CD4-positive, CD25-positive, alpha-beta regulatory T cell (primary cell): ENCODE measurements at places on chromosomes 5 and 9. TPM values are rescaled to one million over a fixed set of nuclear protein-coding genes. Genes with fewer than 3 reads are reported as not detected.

DNA sequence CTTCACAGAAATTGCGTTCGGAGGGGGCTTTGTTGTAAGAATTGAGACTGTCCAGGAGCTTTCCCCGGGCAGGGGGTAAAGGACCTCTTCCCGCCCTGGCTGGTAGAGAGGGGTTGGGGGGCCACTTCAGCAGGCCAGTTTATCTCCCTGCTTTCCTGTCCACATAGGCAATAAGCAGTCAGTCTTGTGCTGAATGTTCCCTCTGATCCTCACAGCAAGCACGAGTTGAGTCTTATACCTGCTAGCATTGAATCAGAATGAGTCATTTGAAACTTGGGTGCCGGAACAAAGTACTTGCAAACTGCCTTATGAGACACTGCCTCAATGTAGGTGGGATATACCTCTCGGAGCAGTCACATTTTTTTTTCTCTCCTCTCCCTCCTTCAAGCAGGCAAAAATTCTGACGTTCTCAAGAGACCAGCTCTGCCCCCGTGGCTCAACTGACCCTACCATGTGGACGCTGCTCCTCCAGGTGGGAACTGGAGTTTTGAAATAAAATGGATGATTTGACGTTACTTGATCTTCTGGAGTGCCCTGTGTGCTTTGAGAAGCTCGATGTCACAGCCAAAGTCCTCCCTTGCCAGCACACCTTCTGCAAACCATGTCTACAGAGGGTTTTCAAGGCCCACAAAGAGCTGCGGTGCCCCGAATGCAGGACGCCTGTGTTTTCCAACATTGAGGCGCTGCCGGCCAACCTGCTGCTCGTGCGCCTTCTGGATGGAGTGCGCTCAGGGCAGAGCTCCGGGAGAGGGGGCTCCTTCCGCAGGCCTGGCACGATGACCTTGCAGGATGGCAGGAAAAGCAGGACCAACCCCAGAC, 1.3 kb downstream of the SH3RF2 start:
- H3K4me1 ChIP-seq, result peaks cover 29% of the 10 kb centered on the region
- peak; percentile 34 for DNase-seq
- H3K27me3 ChIP-seq, result peaks cover 3% of the 10 kb centered on the region
- H3K4me3 ChIP-seq, result peak overlapping the region; percentile 75
- H3K27ac ChIP-seq, result no peak overlapping the region

- H3K27ac ChIP-seq, result no peak overlapping the region
- no peaks in the 10 kb centered on the region for H3K27me3 ChIP-seq
- no peaks in the 10 kb centered on the region for H3K36me3 ChIP-seq
- H3K4me3 ChIP-seq, result no peak overlapping the region
- no peaks in the 10 kb centered on the region for H3K4me1 ChIP-seq
These were observed 202.0 kb upstream of the HAPLN1 start for GRCh38 chr5:83922699-83923098.

DNA sequence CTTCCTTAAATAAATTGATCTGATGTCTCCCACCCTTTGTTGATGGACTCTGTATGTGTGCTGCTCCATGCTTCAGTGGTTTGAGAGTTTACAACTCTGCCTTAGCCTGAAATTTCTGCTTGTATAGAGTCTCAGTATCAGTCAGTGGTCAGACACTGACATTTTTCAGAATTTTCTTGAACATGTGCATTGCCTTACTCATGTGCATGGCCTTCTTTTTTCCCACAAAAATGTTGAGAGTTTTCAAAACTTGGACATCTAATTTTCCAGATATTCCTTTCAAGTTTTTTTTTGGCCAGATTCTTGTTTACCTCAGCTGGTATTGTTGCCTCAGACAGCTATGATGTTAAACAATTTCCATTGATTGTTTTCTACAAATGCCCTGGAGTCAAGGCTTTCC, 427.1 kb upstream of the CHD1 start:
- no peak overlapping the region for H3K4me3 ChIP-seq
- DNase-seq, result no peak
- H3K27me3 ChIP-seq, result no peaks in the 10 kb centered on the region
- H3K4me1 ChIP-seq, result no peaks in the 10 kb centered on the region
- no peaks in the 10 kb centered on the region for H3K36me3 ChIP-seq

DNA sequence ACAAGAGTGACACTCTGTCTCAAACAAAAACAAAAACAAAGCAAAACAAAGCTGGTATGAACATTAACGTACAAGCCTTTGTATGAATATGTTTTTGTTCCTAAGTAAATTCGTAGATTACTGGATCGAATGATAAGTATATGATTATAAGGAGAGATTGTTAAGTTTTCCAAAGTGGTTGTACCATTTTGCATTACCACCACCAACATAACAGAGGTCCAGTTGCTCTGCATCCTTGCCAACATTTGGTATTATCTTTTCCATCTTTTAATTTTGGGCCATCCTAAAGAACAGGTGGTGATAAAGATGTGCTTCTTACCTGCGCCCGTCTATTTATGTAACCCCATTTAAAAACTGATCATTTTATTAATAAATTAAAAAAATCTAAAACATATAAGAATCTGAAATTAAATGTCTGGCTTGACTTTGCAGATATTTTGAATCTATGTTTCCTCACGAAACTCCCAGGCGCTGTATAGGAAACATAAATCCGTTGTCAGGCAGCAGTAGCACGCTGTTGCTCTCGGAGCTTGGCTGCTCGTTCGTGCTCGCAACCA, 593 bp upstream of the NAA35 start:
- H3K27ac ChIP-seq, result peak overlapping the region; percentile 94
- H3K36me3 ChIP-seq, result peaks cover 12% of the 10 kb centered on the region
- no peaks in the 10 kb centered on the region for H3K27me3 ChIP-seq
- no peak for DNase-seq
- H3K4me3 ChIP-seq, result peak overlapping the region; percentile 87
- H3K4me1 ChIP-seq, result peaks cover 31% of the 10 kb centered on the region

GRCh38 chr9:129141066-129142041, 30.1 kb downstream of the PTPA start:
- peak overlapping the region; percentile 41 for H3K4me3 ChIP-seq
- H3K36me3 ChIP-seq, result peaks cover 20% of the 10 kb centered on the region
- peak; percentile 22 for DNase-seq
- H3K27me3 ChIP-seq, result no peaks in the 10 kb centered on the region
- H3K4me1 ChIP-seq, result peaks cover 36% of the 10 kb centered on the region

DNA sequence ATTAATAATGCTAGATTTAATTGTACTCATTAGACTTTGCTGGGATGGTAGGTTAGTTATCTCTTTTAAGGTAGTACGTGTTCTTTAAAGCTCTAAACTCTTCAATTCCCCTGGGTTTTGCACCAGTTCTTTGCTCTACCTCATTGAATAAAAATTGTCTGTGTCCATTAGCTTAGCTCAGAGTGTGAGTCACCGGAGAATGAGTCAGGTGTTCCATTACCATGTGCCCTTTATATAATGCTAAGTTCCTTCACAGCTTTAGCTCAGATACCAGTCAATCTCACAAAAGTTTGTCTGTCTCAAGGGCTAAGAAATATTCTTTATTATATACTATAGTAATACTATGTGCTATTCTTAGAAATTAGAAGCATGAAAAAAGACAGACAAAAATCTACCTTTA, 339.4 kb downstream of the PRELID2 start:
- no peak overlapping the region for H3K4me3 ChIP-seq
- H3K36me3 ChIP-seq, result no peaks in the 10 kb centered on the region
- no peaks in the 10 kb centered on the region for H3K4me1 ChIP-seq
- no peak overlapping the region for H3K27ac ChIP-seq

- H3K4me3 ChIP-seq, result no peak overlapping the region
- no peaks in the 10 kb centered on the region for H3K36me3 ChIP-seq
- no peak overlapping the region for H3K27ac ChIP-seq
These were observed 25.3 kb upstream of the SLC1A1 start for GRCh38 chr9:4464911-4465513.

DNA sequence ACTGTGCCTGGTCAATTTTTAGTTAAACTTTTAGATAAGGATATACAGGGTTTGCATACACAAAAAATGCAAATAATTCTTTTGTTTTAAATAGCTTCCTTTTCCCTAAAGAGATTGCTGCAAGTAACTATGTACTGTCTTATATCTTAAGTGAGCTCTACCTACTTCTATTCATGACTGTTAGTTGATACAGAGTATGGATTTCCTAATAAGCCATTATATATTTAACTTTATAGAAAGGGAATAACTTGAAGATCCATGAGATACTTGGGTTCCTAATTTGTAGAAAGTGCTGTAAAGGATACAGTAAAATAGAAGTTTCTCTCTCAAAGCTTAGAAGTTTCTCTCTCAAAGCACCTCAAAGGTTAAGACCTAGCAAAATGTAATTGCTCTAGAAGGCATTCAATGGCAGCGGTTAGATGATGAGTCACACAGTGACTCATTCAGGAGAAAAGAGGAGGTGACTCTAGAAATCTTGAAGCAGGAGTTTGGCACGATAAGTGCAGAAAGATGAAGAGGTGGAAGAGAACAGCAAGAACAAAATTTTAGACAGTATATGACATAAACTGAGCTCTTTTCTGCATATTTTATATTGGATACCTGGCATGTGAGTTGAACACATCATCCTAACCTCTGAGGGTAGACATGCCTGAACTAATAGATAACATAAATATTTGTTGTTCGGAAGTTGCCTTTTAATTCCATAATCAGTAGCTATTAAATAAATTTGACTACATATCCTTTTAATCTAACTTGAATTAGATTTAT, 5.5 kb upstream of the DNAJC21 start:
- H3K4me3 ChIP-seq, result no peak overlapping the region
- peaks cover 4% of the 10 kb centered on the region for H3K4me1 ChIP-seq
- no peak for DNase-seq
- H3K27me3 ChIP-seq, result no peaks in the 10 kb centered on the region
- no peak overlapping the region for H3K27ac ChIP-seq
- H3K36me3 ChIP-seq, result peaks cover 61% of the 10 kb centered on the region

- H3K27me3 ChIP-seq, result no peaks in the 10 kb centered on the region
- H3K27ac ChIP-seq, result no peak overlapping the region
- H3K36me3 ChIP-seq, result no peaks in the 10 kb centered on the region
- no peak for DNase-seq
- H3K4me1 ChIP-seq, result no peaks in the 10 kb centered on the region
- H3K4me3 ChIP-seq, result no peak overlapping the region
These were observed 18.5 kb upstream of the GNE start for GRCh38 chr9:36276781-36277181.

DNA sequence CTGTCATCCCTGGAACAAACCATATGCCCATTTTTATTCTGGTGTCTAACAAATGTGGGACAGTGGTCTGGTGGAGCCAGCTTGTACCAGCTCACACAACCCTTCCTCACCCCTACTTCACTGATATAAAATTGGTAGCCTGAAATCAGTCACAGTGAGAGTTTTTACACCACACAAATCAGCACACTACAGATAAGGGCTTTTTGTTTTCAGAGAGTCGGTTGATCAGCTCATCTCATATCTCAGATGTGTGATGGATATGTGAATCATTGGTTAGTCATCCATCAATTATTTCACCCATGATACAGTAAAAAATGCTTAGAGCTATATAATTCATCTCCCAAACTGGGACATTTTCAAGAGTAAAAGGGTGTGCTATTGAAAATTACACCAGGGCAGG, 529.2 kb downstream of the EBF1 start:
- H3K36me3 ChIP-seq, result no peaks in the 10 kb centered on the region
- H3K27ac ChIP-seq, result no peak overlapping the region
- no peak for DNase-seq
- peaks cover 3% of the 10 kb centered on the region for H3K27me3 ChIP-seq
- no peaks in the 10 kb centered on the region for H3K4me1 ChIP-seq

DNA sequence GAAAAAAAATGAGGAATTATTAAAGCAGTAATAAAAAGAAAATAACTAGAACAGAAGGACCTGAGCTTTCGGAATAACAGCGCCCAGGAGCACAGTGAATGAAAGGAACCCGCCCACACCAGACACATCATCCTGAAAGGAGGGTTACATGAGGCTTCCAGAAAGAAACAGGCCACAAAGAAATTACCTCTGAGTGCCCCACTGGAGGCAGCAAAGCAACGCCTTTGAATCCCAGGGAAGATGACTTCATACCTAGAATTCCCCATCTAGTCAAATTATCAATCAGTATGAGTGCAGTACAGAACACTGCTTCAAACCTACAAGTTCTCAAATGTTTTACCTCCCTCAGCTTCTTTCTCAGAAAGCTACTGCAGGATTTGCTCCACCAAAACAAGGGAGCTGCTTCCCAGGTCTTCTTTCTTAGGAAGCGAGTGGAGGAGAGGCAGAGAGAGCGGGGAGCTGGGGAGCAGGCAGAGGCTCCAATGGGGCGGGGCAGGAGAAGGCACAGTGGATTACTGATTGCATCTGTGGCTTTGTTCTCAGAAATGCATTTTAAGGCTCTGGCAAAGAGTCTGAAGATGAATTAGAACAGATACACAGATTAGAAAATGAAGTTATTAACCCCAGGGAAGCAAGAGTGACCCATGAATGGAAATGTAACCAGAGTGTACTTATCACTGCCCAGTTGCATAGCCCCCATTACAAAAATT, 87.1 kb downstream of the SEMA4D start:
- no peaks in the 10 kb centered on the region for H3K27me3 ChIP-seq
- H3K27ac ChIP-seq, result peak overlapping the region; percentile 65
- peaks cover 55% of the 10 kb centered on the region for H3K36me3 ChIP-seq
- H3K4me1 ChIP-seq, result peaks cover 88% of the 10 kb centered on the region

DNA sequence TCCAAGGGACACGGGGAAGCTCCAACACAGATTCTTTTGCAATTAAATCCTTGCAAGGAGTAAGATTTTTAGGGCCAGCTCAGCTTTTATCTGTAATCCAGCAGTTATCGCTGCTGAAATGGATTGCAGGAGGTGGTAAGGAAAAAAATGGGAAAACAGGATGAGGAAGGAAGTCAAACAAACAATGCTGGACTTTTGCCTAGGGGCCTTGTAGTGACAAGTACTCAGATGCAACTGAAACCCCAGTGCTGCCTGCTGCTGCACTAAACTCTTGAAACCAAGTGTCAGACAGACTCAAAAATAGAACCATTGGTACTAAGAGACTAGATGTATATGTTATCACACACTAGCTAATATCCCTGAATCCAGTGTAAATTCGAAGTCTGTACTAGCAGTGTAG, 309.2 kb downstream of the CTNND2 start:
- H3K36me3 ChIP-seq, result no peaks in the 10 kb centered on the region
- H3K27me3 ChIP-seq, result no peaks in the 10 kb centered on the region
- H3K4me3 ChIP-seq, result no peak overlapping the region
- no peak for DNase-seq

DNA sequence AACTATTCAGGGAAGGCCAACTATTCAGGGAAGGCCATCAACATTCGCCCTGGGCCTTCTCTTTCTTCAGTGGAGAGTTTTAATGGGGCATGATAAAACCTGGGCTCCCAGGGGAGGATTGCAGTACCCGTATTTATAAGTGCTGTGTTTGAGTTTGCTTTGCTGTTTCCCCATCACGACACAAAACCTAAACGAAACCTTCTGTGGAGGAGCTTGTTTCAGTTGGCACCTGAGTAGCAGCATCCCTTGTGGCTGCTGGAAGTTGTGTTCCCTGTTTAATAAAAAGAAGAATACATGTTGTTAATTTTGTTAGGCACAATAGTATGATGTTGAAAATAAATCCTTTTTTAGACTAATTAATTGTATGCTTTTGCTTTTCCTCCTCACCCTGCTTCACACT, 8.3 kb downstream of the WDR31 start:
- no peaks in the 10 kb centered on the region for H3K27me3 ChIP-seq
- H3K4me1 ChIP-seq, result no peaks in the 10 kb centered on the region
- H3K36me3 ChIP-seq, result no peaks in the 10 kb centered on the region

- H3K36me3 ChIP-seq, result no peaks in the 10 kb centered on the region
- peaks cover 10% of the 10 kb centered on the region for H3K4me1 ChIP-seq
- no peak overlapping the region for H3K4me3 ChIP-seq
- H3K27ac ChIP-seq, result no peak overlapping the region
- DNase-seq, result no peak
These were observed 131.2 kb upstream of the LPCAT1 start for GRCh38 chr5:1654786-1655495.

Gene SPOCK1
- not detected for polyA plus RNA-seq

Gene C9
- polyA plus RNA-seq, result not detected

Gene KIF4B
- polyA plus RNA-seq, result not detected

Gene REEP2
- polyA plus RNA-seq, result not detected

Gene PCDHGB6
- polyA plus RNA-seq, result not detected
